ENCODE measurements at places on chromosomes 12 and 14.

- no peak for DNase-seq
These were observed 101.8 kb upstream of the EIF5 start for GRCh38 chr14:103232031-103232808.

GRCh38 chr12:113236539-113237399, 15.5 kb downstream of the TPCN1 start:
- no peak for DNase-seq

DNA sequence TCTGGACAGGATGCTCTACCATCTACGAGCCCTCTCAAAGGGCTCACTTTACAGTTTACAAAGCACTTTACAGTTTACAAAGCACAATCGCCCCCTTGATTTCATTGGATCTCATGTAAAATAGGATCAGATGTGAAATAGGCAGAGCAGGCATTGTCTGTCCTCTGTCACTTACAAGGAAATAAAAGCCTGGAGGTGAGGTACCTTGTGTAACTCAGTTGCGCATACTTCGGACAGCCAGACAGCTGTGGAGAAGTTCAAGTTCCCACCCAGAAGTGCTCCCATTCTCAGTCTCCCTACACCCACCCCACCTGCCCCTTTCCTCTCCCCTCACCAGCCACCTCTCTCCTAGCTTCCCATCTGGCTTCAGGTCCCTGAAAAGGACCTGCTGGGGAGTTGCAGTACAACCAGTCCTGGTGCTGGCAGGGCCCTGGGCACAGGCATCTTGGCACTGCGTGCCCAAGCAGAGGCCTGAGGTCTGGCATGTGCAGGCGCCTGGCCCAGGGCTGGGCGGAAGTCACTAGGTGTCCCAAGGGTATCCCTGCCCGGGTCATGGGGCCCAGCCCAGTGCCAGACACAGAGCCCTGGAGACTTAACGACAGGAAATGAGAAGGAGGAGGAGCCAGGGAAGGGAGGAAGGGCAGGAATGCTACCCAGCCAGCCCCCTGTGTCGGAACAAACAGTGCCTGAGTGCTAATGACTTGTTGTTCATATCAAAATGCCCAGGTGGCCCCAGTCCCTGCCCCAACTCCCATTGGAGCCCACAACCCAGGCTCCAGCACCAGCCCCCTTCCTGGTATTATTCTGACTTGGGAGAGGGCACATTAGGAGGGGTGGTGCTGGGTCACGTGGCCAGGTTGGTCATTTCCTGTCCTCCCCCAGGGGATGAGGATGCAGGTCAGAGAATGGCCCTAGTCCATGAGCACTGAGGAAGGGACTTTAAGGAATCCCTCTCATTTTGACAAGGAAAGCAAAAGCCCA, 5.4 kb downstream of the RAPGEF3 start:
- no peak for DNase-seq

- DNase-seq: no peak
These were observed 294.0 kb downstream of the LRFN5 start for GRCh38 chr14:41900644-41901043.

DNA sequence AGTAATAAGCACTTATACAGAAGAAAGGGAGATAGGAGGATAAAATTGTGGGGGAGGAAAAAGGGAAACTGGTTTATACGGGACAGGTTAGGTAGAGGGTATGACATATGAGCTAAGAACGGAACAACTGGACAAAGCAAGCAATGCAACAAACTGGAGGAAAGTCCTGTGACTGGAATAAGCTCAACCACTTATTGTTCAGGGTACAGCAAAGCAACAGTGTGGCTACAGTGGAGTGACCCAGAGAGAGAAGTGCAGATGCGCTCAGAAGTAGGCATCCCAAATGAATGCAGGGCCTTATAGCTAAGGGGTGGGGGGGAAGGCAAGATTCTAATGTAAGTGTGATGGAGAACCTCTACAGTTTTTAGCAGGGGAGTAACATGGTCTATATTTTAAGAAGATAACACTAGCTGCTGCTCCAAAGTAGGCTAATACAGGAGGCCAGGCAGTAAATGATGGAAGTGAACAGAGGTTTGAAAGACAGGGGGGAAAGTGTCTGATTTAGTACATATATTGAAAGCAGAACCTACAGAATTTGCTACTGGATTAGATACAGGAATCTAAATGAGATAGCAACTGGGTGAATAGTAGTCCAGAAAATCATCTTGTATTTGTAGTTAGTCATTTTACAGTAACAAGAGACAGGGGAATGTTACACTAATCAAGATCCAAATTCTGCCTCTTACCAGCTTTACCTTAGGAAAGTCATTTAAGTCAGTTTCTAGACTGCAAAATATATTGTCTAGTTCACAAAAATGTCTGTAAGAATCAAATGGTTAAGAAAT, 3.3 kb downstream of the UBE2N start:
- no peak for DNase-seq

GRCh38 chr14:74608959-74609611, 3.0 kb downstream of the LTBP2 start:
- DNase-seq: peak; percentile 77

- DNase-seq: peak; percentile 14
These were observed 145.4 kb upstream of the ABCD2 start for GRCh38 chr12:39764944-39765560.
